NCI-H748 treated with DMSO at 0.1 percent for 48 hours (cell line): ENCODE measurements at places on chromosomes 2 and 18.

DNA sequence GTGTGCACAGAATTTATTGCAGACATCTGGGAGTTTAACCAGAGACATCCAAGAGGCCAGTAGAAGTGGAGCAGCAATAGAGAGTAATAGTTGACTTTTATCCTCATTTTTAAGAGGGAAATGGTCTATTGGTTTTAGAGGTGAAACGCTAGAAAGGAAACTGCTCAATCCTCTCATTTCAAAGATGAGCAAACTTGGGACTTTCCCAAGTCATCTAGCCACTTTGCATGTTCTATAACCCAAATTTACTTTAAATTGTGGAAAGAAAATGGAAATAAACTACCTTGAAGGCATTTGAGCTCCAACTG is 601.7 kb downstream of the ARHGAP15 start:
- DNase-seq: no peak

- DNase-seq: no peak
Observed at GRCh38 chr18:54100466-54100865, 124.0 kb downstream of the MBD2 start.

DNA sequence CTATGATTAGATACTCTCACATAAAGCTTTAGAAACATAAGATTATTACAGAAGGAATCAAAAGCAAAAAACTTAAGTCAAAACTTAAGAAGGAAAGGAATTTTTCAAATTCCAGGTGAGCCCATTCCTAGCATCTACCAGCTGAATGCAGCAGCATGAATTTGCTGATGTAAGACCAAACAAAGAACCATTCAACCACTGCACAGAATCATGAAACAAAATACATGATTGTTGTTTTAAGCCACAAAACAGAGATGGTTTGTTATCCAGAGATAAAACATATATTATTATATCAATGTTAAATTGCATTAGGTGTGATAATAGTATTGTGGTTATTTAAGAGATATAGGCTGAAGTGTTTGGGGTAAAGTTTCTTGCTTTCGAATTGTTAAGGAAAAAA is 29.0 kb downstream of the PIGN start:
- no peak for DNase-seq

- no peak for DNase-seq
Observed at GRCh38 chr18:54742659-54743604, 85.3 kb upstream of the RAB27B start.

- DNase-seq: no peak
Observed at GRCh38 chr2:101976891-101977290, 14.9 kb upstream of the IL1R2 start.

- no peak for DNase-seq
Observed at GRCh38 chr2:230520875-230521155, 104.8 kb downstream of the SP100 start.

DNA sequence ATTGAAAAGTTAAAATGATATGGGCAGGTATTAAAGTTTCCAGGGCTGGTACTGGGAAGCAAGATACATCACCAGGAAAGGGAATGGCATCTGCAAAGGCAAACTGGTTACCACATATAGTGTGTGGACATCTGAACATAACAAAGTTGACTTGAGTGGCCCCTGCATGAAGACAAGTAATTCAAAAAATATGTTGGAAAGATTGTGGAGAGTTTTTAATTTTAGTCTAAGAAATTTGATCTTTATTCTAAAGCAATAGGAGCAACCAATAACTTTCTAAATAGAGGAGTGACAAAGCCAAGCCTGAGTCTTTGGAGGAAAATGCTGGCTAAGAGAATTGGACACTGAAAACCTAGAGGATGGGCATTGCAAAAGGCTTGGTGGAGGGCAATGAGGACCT is 278.2 kb downstream of the ALK start:
- no peak for DNase-seq

DNA sequence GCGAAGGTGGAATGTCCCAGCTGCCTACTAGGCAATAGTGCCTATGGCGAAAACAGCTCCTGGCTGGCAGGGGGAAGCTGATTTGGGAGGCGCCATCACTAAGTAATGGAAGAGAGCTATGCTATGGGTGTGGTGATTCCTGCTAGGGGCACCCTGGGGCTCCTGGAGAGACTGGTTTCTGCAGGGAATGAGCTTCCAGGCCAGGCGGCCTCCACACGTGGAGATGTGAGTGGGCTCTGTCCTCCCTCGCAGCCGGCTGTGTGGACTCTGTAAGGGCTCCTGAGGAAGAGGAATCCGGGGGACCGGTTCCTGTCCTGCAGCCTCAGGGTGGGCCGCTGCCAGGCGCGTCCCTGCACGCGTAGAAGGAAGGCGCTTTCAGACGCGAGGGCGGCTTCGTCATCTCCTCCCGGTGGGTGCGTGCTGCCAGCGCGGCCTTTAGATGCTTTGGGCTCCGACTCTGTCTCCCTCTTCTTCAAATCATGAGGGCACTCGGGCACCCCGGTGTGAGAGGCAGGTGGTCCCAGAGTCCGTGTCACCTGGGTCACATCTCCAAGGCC is 55.5 kb upstream of the ANKRD62 start:
- no peak for DNase-seq

DNA sequence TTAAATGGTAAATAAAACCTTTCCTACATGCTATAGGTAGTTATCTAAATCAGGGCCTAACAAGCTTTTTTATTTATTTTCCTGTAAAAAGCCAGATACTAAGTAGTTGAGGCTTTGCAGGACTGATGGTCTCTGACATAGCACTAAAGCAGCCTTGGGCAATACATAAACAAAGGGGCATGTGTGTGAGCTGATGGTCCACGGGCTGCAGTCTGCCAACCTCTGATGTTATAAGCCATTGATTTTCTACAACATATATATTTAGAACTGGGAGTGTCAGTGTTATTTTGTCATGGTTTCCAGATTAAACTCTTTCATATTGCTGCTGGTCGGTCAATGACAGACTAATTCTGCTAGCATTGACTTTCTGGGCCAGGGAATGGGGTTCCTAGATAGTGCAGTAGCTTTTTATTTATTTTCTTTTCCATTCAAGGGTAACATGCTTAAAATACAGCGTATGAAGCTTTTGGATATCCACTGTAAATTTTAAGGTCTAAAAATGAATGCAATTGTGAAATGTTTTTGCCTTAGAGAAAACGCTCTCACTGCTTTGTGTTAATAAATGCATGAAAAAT is 134.0 kb downstream of the NEDD4L start:
- DNase-seq: no peak

DNA sequence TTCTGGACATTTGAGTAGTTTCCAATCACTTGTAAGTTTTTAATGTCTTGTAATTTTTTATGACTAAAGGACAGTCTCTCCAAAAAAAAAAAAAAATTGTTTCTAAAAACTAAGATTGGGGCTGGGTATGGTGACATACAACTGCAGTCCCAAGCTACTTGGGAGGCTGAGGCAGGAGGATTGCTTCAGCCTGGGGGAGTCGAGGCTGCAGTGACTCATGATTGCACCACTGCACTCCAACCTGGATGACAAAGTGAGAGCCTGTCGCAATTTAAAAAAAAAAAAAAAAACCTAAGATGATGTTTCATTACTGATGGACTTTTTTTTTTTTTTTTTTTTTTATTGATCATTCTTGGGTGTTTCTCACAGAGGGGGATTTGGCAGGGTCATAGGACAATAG is 34.4 kb upstream of the PKDCC start:
- DNase-seq: no peak
